ENCODE measurements at places on chromosomes 5 and 9. TPM values are rescaled to one million over a fixed set of nuclear protein-coding genes. Genes with fewer than 3 reads are reported as not detected.
A peak's percentile ranks its signal among the peaks of the same experiment; 100 is the strongest.

The PRRX2 gene
- total RNA-seq = 20.8 TPM

DNA sequence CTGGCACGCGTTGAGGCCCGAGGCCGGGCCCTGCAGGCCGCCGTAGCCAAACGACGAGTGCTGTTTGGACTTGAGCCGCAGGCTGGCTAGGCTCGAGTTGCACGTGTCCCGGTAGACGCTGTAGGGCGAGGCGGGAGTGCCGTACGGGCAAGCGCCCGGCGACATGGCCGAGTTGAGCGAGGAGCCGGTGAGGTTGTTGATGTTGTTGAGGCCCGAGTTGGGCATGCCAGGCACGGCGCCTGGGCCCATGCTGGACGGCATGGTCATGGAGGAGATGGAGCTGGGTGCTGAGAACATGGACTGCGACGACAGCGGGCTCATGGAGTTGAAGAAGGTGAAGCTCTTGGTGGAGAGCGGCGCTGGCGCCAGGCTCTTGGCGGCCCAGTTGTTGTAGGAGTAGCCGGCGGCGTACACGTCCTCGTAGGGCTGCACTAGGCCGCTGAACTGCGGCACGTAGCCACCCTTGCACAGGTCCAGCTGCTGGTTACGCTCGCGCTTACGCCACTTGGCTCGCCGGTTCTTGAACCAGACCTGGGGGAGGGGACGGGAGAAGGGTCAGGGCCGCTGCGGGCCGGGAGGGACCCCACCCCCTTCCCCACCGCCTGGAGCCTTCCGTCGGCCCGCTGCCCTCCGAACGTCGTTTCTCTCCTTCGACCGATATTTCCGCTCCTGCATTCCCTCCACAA, 5.1 kb downstream of the PITX1 start:
- DNase-seq = no peak

GRCh38 chr9:105054491-105054890, 126.5 kb upstream of the ABCA1 start:
- DNase-seq = no peak

- DNase-seq = no peak
Measured at GRCh38 chr5:163448491-163448890, 11.1 kb downstream of the CCNG1 start.

DNA sequence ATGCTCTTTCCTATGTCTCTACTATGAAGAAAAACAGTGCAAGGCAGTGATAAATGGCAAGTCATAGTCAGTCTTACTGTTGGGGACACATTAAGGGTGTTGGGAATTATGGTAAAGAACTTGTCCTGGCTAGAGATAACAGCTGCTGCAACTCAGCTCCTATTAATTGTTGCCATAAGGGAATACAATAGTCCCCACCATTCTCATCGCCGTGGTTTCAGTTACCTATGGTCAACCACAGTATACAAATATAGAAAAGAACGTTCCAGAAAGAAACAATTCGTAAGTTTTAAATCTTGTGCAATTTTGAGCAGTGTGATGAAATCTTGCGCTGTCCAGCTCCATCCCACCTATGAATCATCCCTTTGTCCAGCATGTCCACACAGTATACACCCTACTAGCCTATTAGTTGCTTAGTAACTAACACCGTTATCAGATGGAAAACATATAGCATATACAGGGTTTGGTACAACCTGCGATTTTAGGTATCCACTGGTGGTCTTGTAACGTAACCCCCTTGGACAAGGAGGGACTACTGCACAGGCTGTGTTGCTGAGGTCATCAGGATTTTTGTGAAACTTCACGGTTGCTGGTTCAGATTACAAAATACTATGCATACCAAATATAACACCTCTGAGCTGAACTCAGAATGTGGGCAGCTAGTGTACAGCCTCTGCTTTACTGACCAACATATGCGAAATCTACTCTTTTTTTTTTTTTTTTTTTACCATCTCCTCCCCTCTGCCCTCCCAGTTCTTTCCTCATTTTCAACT, 53.5 kb downstream of the ZFR start:
- no peak for DNase-seq

- DNase-seq = no peak
Measured at GRCh38 chr5:82211855-82212572, 66.1 kb downstream of the RPS23 start.

DNA sequence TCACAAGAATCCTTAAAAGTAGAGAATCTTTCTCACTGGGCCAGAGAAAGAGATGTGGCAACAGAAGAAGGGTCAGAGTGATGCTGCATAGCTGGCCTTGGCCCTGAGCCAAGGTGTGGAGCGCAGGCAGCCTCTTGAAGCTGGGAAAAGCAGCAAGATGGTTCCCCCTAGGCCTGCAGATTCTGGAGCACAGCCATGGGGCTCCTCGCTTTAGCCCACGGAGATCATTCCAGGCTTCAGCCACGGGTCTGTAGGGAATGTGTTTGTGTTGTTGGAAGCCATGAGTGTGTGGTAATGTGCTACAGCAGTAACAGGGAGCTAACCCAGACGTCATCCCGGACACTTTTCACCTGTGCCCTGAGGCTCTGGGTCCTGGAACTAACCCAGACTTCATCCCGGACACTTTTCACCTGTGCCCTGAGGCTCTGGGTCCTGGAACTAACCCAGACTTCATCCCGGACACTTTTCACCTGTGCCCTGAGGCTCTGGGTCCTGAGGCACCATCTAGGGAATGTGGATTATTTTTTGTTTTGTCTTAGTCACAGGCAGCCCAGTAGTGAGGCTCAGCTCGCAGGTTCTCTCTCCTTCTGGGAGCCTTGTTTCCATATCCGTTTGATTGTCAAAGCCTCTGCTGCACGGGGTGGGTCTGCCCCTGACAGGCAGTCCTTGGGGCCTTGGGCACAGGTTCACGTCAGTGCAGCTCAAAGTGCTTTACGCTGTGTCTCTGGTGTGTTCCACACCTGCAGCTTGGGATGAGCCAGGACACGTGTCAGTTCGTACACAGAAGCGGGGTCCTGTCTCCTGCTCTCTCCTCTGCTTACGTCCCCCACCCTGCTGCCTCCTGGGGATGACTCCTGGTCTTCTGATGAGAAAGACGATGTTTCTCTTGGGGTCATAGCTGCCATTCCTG, 56.3 kb upstream of the EXOC3 start:
- peak; percentile 43 for DNase-seq

The PCDHB11 gene
- total RNA-seq = 3.6 TPM

The C9orf43 gene
- 0.33 TPM for total RNA-seq

DNA sequence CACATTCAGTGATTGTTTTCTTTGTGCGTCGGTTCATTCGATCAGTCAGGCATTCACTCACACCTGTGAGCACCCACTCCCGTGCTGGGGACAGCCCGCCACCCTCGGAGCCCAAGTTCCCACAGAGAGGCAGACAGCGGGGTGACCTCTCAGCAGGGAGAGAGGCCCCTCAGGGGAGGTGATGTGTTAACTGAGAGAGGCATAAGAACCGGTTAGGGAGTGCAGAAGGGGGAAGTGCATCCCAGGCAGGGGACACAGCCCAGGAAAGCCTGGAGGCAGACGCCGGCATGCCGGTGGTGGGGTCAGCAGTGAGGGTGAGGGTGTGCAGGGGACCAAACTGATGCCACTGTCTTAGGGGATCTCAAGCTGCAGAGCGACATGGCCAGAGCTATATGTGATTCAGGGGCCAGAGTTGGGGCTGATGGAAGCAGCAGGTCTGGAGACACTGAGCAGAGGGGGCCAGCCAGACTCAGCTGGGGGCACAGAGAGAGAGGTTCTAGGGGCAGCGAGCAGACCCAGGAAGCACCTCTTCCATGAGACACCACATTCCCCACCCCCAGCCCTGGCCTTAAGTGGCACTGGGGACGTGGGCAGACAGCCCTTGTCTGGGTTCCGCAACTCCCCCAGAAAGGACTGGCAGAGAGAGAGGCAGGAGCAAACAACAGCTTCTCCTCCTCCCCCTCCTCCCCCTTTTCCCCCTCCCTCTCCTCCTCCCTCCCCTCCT, 35.9 kb downstream of the HK3 start:
- no peak for DNase-seq

The PTGDS gene
- 475 TPM for total RNA-seq

Measured in posterior vena cava (tissue), 2 donors.